NCI-H1694 treated with DMSO at 0.1 percent for 48 hours (cell line): ENCODE measurements at places on chromosomes 3 and 15.

GRCh38 chr3:157082305-157082982 lies 77.5 kb downstream of the CCNL1 start:
- no peak for DNase-seq

DNA sequence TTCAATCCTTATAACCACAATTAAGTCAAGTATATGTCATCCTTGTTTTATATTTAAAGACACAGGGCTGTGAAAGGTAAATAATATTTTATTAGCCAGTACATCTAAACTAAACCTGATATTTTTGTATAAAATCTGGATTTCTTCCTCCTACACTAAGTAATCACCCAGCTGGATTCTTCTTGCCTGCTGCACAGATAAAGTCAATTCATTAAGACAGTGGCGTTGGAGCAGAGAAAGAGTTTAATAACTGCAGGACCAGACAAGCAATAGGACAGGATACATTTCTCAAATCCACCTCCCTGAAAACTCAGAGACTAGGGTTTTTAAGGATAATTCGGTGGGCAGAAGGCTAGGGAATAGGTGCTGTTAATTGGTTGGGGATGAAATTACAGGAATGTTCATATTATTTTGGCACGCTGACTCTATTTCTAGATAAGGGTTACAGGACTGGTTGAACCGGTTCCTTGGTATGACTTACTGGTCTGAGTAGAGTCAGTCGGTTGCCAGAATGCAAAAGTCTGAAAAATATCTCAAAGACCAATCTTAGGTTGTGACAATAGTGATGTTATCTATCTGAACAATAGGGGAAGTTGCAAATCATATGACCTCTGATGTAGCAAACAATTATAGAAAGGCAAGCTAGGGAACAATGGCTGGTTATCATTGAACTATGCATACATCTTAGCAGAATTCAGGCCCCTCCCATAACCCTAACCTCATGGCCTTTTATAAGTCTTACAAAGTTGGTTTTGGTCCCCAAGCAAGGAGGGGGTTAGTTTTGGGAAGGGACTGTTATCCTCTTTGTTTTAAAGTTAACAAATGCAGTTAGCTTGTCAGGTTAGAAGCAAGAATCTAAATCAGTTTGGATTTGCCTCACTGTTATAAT lies 244.8 kb downstream of the ALCAM start:
- no peak for DNase-seq

DNA sequence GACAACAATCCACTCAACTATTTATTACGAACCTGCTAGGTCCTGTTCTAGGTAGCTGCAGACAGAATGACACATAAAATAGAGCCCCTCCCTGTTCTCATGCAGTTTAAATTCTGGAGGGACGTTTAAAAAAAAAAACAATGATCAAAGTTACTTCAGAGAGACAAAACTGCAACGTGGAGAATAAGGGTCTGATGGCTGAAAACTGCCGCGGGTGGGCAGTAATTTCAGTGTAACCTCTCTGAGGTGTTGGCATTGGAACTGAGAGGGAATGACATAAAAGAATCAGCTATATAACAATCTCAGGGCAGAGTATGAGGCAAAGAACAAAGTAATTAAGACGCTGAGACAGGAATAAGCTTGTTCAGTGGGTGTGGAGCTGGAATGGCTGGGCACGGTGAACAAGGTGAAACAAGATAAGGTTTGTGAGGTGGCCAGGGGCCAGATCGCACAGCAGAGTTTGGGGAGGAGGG lies 19.5 kb downstream of the TBL1XR1 start:
- no peak for DNase-seq

DNA sequence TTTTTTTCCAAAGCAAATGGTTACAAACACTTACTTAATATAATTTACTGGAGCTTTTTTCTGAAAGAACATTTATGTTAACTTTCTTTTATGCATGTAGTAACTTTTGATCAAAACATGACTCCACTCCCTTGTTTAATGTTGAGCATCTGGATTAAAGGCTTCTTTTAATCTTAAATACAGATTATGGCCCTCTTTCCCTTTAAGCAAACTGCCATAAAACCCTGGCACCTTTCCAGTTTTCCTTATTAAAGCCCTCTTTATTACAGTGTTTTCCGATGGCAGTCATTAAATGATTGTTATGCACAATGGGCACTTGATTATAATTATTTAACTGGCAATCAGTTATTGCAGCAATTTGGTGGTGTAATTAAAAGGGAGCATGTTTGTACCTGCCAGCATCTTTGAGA lies 167.0 kb downstream of the VGLL4 start:
- no peak for DNase-seq

DNA sequence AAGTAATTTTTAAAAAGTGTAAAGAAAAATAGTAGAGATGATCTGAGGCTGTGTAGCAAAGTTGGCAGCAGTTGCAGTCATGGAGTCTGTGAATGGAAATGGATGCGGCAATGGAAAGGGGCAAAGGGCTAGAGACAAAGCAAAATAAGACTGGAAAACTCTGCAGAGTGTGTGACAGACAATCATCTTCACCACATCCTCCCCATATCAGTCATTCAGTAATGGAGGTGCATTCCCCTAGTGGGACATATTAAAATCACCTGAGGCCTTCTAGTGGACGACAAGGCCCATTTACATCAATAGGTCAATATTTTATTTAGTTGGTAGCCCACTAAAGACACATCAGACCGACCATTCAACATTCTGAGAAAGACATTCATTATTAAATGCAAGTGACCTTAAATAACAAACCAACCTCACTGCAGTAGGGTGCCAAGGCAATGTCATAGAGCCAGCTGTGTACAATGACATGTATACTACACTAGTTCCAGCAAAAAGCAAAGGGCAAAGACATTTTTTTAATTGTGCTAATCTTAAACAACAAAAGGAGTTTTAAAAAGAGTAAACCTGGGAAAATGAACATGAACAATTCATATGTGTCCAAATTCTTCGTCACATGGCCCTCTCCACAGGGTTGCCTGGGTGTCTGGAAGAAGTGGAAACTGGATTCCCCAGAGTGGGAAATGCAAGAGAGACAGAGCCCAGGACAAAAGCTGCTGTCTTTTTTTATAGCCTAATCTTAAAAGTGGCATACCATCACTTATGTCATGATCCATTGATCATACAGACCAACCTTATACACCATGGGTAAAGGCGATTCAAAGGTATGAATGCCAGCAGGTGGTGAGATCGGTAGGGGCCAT lies 15.6 kb upstream of the RAP2B start:
- no peak for DNase-seq

DNA sequence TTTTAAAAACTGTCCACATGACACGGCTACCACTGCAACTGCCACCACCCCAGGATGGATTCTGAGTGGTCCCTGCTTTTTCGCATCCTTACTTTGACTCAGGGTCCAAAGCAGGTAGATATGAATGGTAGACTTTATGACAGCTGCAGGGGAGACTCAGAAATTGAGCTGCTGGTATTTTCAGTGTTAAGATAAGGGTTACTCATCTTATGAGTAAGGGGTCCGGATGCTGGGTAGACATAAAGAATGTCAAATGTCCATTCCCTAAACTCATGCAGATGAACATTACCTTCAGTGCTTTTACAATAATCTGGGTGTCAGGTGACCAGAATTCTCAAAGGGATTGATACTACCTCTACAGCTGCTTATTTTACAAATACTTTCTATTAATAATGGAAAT lies 25.9 kb upstream of the BBX start:
- DNase-seq = no peak

- DNase-seq = no peak
Observed at GRCh38 chr3:13141991-13142412, 68.8 kb upstream of the IQSEC1 start.

GRCh38 chr15:73950831-73951561 lies 24.7 kb downstream of the LOXL1 start:
- peak; percentile 85 for DNase-seq

- no peak for DNase-seq
Observed at GRCh38 chr3:179027326-179027900, 44.2 kb downstream of the ZMAT3 start.

DNA sequence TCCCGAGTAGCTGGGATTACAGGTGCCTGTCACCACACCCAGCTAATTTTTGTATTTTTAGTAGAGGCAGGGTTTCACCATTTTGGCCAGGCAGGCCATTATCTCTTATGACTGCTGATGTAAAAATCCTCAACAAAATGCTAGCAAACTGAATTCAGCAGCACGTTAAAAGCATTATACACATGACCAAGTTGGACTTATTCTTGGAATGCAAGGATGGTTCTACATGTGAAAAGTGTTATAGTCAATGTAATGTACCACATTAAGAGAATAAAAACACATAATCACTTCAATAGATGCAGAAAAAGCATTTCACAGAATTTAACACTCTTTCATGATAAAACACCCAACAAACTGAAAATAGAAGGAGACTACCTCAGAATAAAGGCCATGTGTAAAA lies 20.2 kb downstream of the RNF13 start:
- DNase-seq = no peak

- DNase-seq = no peak
Observed at GRCh38 chr3:108209579-108209978, 12.6 kb downstream of the IFT57 start.

DNA sequence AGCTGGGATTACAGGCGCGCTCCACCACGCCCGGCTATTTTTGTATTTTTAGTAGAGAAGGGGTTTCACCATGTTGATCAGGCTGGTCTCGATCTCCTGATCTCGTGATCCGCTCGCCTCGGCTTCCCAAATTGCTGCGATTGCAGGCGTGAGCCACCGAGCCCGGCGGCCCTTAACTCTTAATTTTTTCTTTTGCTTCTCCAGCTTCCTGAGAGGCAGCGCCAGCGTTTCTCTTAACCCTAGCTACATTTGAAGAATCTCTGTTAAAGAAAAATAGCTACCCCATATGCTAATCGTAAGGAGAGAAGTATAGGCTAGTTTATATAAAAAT lies 465 bp upstream of the GK5 start:
- no peak for DNase-seq

- no peak for DNase-seq
Observed at GRCh38 chr3:124818398-124819091, 68.6 kb downstream of the ITGB5 start.

DNA sequence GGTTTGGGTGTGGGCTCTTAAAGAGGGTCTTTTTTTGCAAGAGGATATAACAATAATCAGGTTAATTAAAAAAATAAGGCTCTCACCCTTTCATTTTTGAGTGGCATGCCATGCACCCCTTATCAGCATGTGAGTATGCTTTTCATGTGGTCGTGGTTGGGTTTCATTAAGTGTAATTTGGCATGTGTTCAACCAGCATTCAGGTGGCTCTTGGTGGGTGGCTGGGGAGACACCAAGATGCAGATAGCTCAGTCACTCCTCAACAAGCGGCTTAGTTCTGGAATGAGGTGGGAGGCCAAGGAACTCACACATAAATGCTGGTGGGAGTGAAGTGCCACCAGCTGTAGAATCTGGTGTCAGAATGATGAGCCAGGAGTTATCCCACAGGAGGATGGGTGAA lies 66.8 kb downstream of the FLNB start:
- DNase-seq = no peak

DNA sequence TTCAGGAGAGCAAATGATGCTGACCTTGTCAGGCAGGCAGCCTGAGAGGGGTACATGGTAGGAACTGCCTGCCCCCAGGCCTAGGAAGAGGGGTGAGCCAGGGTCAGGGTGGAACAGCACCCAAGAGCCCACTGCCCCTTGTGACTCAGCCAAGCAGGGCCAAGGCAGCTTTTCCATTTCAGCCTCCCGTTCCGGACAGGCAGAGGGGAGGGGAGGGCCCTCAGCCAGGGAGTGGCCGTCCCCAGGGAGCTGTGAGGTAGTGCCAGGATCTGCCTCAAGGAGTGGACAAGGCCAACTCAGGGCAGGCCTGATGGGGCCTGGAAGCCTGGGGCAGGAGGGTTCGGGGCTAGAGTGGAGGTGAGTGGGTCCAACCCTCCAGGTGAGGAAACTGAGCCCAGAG lies 5.1 kb upstream of the ANKRD63 start:
- DNase-seq = no peak

GRCh38 chr15:72991026-72991425 lies 61.2 kb upstream of the NEO1 start:
- no peak for DNase-seq

DNA sequence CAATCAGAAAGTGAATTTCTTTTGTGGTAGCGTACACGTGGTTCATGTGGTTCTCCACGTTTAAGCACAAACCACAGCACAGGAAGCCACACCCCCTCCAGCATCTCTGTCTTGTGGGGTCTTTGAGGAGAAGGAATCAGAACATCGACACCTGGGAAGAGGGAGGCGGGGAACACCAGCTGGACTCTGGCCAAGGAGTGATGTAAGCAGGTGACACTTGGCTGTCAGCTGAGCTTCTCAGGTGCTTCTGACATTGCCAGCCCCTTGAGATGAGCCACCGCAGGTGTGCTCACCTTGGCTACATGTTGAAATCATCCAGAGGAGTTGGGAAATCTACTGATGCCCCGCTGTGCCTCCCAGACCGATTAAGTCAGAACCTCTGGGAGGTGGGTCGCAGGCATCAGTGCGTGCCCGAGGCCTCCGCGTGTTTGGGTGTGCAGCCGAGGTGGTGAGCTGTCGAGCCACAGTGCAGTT lies 85.0 kb downstream of the FAM81A start:
- no peak for DNase-seq

- DNase-seq = no peak
Observed at GRCh38 chr3:34005886-34006285, 207.5 kb downstream of the PDCD6IP start.

DNA sequence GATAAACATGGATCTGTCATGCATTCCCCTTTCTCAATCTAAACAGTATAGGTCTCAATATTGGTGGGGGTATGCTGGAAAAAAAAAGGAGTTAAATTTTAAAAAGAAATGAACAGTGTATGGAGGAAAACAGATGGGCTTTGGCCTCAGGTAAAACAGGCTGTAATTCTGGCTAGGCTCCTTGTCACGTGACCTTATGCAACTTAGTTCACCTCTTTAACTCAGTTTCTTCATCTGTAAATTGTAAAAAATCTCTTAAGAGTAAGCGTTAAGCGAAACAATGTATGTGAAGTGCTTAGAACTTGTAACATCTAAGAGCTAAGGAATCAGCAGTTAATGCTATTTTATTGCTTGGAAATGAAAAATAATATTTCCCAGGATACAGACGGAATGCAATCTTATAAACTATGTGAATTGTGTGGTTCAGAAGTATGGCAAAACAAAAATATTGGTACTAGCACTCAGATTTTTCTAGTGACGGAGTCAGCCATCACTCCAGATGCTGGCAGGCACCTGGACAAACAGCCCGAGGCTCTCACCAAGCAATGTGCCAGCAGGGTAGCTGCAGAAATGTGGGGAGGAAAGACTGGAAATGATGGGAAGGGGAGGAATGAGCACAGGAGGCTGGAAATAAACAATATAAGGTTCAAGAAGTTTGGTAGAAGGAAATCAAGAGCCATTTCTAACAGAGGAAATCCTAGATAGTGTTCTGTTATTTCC lies 172.8 kb downstream of the USP13 start:
- DNase-seq = no peak

GRCh38 chr15:60381148-60381788 lies 16.5 kb downstream of the ANXA2 start:
- DNase-seq = no peak
